ENCODE measurements at places on chromosomes 5 and 9.

- no peak for DNase-seq
These were observed 299.4 kb downstream of the COX7C start for GRCh38 chr5:86917117-86917579.

- no peak for DNase-seq
These were observed 7.4 kb downstream of the SLC4A9 start for GRCh38 chr5:140367256-140368013.

DNA sequence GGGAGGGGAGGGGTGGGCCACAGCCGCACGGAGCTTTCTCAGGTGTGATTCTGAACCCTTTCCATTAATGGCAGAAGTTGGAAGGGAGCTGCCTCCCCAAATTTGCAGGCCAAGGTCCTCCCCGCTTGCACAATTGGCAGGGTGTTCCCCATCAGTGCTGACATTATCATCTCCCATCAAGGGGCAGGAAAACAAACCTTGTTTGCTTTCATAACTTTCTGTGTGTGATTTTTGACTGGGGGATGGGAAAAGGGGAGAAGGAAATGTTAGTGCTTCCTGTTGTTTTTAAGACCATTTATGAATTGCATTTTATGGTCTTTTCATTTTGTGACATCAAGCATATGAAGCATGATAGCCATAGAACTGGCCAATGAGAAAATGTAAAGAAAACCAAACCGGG is 242.2 kb downstream of the GOLPH3 start:
- no peak for DNase-seq

DNA sequence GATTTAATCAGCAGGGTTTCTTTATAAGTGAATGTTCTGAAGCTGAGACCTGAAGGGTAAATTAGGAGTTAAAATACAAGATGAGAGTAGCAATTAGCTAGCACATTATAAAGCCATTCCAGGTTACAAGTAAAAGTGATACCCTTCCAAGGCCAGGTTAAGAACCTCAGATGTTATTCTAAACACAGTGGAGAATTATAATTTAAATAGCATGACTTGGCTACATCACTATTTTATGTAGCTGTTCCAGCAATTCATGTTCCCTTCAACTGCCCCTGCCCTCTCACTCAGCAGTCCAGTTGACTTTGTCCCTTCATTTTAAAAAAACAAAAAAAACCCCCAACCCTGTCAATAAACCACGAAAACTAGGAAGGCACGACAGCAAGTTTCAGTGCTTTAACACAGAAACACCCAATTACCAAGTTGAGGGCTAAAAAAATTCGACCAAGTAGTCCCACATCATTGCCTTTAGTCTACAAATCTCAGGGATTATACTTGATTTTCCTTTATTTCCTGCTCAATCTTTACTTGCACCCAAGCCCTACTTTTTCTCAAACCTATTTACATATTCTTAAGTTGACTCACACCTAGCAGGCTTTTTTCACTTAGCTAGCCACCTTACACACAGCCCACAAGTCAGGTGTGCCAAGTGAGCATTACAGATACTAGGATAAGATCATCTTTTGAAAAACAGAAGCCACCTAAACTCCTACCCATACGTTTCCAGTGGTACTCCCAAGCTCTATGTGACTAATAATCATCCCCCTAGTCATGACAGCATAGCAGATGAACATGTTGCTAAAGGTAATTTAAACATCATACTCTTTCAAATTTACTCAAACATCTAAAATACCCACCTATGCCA is 3.4 kb downstream of the RPL37 start:
- no peak for DNase-seq

DNA sequence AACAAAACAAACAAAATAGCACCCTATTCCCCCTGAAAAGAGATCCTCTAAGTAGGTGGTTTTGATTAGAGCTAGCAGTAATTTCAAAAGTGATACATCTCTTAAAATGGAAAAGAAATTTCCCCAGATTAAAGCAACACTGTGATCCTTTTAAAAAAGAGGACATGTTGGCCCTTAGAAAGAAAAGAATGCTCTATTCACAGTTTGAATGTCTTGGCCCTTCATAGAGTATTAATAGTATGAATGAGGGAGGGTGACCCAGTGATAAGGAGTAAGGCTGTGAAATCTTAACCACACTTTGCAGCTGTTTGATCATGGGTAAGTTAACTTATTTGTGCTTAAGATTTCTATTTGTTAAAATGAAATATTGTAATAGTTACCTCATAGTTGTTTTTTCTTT is 467.7 kb upstream of the MEF2C start:
- no peak for DNase-seq

DNA sequence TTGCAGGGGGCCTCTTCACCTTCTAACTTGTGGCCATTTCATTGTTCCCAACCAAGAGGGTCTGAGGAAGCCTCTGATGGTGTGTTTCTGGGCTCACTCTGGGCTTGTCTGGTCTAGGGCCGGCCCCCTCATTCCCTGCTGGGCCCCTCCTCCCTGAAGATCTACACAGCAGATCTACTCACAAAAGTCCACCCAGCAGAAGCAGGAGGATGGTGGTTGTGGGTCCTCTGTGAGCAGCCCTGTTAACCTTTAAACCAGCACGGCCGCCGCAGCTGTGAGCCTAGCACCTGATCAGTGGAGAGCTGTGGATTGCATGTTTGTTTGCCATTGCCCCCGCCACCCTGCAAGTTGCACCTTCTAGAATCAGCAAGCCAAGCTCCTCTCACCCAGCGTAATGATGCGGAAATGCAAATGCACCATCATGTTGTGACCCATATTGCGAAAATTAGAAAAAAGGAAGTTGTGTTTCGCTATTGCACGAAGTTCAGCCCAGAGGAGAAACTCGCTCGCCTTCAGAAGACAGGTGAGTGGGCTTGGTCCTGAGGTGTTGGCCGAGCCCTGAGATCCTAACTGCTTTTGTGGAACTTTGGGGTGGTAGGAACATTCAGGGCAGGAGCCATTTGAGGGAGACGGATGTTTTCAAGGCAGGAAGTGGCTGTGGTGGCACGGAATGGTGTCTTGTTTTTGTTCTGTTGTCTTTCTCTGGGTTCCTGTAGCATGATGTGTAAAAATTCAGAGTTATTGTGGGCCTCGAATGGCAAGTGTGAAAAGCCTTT is 16.7 kb downstream of the FGD3 start:
- DNase-seq, result peak; percentile 94

GRCh38 chr5:67192719-67193438 is 3.7 kb downstream of the CD180 start:
- DNase-seq, result no peak

DNA sequence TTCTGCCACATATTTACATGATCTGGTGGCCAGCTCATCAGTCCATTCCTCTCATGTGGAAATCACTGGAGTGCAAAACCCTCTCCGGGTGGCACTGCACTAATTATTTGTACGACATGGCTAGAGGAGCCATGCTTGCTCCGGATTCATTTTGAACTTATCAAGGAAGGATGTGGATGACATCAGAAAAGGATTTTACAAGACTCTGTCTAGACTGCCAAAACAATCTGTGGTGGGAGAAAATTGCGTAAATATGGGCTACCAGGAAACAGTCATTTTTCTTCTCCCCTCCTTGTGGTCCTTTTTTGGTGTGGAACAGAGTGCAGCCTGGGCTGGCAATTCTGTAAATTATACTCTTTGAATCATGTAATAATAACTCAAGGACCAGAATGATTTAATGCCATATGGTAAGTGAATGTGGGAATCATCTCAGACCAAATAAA is 123.4 kb upstream of the IFNE start:
- DNase-seq, result no peak

DNA sequence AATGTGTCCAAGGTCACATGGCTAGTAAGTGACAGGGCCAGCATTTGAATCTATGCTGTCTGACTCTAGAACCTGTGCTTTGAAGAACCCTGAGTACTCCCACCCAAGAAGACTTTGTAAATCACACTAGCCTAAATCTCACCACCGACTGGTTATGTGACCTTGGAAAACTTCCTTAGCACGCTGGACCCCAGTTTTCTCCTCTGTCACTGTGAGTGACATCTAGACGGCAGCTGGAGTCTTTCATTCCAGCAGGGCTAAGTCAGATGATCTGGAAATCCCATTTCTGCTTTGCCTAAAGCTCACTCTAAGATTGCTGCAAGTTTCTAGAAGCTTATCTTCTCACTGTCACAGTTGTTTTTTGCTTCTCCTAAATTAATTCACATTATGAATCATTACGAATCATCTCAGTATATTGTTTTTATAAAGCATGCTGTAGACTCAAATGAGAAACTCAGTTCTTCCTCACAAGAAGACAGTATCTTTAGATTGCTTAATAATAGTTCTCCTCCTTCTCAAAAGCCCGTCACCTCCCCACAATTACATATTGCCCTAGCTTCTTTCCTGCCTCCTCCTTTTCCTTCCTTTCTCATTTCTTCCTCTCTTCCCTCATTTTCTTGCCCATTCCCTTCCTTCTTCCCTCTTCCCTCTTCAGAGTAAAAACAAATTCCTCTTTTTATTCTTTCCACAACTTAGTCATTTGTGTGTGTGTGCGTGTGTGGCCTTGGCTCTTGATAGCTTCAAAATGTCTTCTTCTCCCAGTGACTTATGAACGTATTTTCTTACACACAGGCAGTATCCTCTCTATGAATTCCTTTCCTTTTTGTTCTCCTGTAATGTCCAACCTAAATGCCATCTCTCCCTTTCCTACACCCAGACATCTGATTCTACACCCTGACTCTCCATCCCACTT is 16.8 kb downstream of the ALDOB start:
- DNase-seq, result no peak

All from spleen (tissue), 13 donors.